ENCODE measurements at places on chromosomes 1 and 21.

GRCh38 chr1:40986328-40986783, 6.9 kb downstream of the CTPS1 start:
- no peak for DNase-seq

GRCh38 chr1:226364514-226364899, 43.4 kb downstream of the PARP1 start:
- DNase-seq: no peak

GRCh38 chr21:15275615-15276235, 210.9 kb upstream of the NRIP1 start:
- no peak for DNase-seq

GRCh38 chr21:31750843-31751242, 18.9 kb upstream of the SCAF4 start:
- DNase-seq: no peak

DNA sequence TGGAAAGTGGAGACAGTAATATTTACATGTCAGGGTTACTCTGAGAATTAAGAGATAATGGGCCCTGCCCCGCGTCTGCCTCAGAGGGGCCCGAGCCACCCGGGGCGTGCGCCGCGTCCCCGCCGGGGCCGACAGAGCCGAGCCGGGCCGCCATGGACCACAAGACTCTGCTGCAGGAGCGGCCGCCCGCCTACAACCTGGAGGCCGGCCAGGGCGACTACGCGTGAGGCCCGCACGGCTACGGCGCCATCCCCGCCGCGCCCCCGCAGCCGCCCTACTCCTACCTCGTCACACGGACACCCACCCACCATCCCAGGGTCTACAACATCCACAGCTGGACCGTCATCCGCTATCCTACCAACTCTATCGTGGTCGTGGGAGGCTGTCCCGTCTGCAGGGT, 35.1 kb upstream of the LRRC39 start:
- DNase-seq: no peak

DNA sequence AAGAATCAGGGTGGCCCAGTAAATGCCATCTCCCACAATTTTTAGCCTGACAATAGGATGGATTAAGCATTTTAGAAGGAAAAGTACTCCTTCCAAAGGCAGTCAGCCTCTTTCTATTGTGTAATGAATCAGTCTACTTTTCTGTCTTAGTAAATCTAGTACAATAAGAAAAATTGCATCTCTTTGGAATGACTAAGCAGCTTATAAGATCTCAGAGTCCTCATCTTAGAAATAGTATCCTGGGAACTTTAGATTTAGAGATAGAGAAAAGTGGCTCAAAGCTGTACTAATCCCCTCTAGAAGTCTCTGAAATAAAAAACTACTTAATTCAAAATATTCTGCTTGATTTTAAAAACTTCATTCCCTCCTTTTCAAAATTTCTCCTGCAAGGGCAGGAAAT, 81.4 kb downstream of the SLC44A5 start:
- DNase-seq: no peak

- peak; percentile 8 for DNase-seq
These were observed 262.6 kb upstream of the SGIP1 start for GRCh38 chr1:66271216-66271903.

- DNase-seq: no peak
These were observed 224.8 kb downstream of the NTNG1 start for GRCh38 chr1:107365527-107366240.

DNA sequence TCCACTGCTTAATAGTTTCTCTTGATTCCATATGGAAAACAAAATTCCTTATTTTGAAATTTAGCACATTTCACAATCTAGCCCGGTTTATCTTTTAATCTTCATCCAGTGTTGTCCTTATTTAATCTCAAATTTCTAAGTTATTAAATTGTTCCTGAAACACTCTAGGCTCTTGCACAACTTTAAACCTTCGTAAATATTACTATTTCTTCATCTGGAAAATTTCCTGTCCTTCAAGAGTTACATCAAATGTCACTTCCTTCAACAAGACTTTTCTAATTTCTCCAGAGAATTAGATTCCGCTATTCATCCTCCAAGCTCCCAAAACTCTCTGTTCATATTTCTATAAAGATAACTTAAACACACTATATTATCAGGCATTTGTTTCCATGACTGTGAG, 6.5 kb downstream of the FMO5 start:
- DNase-seq: no peak

DNA sequence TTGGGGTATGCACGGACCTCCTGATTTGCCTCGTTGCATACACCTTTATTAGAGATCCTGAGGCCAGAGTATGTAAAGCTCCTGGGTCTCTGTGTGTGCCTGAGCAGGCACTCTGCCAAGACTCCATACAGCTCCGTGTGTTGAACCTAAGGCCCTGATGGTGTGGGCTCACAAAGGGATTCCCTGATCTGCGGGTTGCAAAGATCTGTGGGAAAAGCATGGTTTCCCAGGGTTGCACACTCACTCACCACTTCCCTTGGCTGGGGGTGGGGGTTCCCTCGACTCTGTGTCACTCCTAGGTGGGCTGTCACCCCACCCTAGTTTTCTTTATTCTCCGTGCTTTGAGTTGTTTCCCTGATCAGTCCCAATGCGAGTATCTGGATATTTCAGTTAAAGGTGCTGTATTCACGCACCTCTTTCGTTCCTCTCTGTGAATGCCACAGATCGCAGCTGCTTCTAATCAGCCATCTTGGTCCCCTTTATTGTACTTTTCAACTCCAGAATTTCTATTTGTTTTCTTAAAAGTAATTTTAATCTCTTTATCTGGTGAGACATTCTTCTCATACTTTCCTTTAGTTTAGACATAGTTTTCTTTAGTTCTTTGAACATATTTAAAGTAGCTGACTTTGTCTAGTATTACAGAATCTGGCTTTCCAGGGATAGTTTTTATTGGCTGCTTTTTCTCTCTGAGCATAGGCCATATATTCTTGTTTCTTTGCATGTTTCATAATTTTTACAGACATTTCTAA, 39.0 kb upstream of the F3 start:
- DNase-seq: no peak

DNA sequence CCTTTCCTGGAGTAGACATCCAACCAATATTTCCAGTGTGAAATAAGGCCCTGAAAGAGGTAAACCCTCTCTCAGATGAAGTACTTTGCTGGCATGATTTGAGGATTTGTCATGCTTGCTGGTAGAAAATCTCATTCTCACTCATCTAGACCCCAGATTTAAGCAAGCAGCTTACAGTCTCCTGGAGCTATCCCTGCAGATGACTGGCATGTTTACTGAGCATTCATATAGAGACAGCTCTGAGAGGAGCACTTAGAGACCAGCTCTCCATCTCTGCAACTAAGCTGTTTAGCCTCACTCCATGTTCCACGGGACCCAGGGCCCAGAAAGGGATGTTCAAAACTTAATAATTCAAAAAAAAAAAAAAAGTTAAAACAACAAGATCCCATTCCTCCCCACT, 34.2 kb downstream of the GPR161 start:
- no peak for DNase-seq

GRCh38 chr1:226637147-226637935, 88.8 kb downstream of the STUM start:
- DNase-seq: no peak

- DNase-seq: no peak
These were observed 10.3 kb downstream of the WLS start for GRCh38 chr1:68221980-68222373.

DNA sequence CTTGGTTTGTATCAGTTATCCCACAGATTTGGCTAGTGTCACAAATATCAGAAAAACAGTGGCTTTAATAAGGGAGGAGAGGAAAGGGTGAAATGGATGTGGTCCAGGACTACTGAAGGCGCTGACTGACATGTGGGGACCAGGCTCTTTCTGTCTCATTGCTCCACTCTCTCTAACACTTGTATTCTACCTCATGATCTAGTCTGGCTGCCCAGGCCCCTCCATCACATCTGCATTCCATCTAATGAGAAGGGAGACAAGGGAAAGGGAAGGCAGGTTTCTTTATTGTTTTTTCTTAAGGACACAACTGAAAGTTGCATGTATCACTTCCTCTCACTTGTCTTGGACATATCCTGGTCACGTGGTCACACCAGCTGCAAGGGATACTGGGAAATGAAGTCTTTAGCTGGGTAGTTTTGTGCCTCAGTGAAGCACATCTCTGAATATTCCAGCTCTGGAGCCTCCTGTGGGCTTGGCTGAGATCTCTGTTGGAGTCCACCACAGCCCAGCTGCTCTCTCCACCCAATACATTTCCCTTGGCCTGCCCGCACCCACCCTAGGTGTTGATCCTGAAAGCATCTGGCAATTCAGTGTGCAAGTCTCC, 42.0 kb upstream of the PADI2 start:
- no peak for DNase-seq

DNA sequence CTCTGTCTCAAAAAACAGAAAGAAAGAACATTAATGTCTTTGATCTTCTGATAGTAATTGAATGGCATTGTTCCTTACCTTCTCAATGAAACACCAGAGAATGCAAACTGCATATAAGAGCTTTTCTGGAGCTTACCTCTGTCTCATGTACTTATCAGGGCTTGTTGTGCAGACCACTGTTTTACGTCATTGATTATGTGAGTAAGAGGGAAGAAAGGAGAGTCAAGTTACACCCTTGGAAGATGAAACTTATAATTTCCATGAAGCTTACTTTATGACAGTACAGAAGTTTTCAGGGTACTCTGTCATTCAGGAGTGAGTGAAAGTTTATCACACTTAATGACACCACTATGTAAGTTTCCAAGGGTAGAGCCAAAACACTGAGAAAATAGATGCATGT, 49.0 kb upstream of the MAB21L3 start:
- no peak for DNase-seq

GRCh38 chr1:205098242-205098641, 14.0 kb upstream of the TMEM81 start:
- DNase-seq: no peak

DNA sequence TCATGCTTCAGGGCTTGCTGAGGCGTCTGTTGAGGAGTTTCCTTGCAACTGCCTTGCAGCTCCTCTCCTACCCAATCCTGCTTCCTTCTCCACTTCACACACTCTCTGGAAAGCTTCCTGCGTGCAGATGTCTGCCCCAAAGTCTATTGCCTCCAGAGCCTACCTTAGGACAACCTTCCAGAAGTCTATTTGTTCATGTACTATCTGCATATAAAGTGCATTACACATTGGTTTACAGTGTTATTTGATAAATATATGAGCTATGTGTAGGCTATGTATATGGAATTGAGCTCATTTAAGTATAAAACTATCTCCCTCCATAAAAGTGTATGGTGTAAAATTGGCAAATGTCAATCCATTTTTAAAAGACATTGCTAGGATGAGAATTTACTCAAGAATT, 9.8 kb downstream of the PTGFR start:
- no peak for DNase-seq

DNA sequence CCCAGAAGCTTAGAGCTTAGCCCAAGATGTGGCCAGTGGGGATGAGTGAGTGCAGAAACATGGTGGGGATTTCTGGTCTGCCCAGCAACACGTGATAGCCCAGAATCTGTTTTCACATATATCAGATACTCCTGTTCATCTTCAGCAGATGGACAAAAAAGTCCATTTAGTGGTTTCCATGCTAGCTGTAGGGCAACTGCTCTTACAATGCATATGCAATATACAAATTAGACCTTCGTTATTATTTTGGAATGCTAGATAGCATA, 96.9 kb upstream of the SGIP1 start:
- no peak for DNase-seq

Measured in stimulated activated CD4-positive, alpha-beta T cell treated with anti-CD3 and anti-CD28 coated beads, Interleukin-1b, Interleukin-23, amount 100 ng/mL, for 4 hours (primary cell).